ENCODE measurements at places on chromosomes 6 and 20. TPM values are rescaled to one million over a fixed set of nuclear protein-coding genes. Genes with fewer than 3 reads are reported as not detected.

Gene PMEPA1
- total RNA-seq = 14.3 TPM

Gene CBLN4
- not detected for total RNA-seq

Gene BFSP1
- not detected for total RNA-seq

Gene NRSN1
- total RNA-seq = not detected

Gene CRISP2
- not detected for total RNA-seq

GRCh38 chr6:108806665-108807064 lies 41.6 kb upstream of the ARMC2 start:
- H3K4me1 ChIP-seq = no peaks in the 10 kb centered on the region
- no peak overlapping the region for H3K27ac ChIP-seq
- H3K36me3 ChIP-seq = no peaks in the 10 kb centered on the region

DNA sequence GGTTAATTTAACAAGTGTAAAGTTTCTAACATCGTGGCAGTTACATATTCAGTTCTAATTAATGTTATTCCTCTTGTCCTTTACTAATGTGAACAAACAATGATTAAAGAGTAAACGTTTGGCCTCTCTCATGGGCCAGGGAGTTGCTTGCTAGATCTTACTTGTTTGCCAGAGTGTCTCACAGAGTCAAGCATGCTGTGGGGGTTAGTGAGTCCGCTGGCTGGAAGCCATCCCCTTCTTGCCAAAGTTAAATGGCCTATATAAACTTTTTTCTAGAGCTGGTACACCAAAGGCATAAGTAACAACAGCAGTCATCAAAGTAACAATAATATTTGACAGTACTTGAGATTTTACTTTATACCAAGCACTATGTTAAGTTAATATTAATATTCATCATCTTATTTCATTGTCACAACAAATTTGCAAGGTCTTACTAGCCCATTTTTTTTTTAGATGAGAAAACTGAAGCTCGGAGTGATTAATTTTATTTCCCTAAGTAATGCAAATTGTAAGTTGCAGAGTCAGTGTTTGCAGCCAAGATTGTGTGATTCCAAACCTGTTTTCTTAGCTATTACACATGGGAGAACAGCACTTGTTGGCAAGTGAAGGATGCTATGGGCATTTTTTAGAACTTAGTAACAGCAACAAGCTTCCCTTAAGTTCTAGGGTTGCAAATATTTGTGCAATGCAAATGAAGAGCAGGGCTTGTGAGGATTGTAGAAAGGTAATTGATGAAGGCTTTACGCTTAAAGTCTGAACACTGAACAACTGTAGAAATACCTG lies 224.5 kb downstream of the RFPL4B start:
- H3K36me3 ChIP-seq = no peaks in the 10 kb centered on the region
- DNase-seq = no peak
- H3K4me3 ChIP-seq = no peak overlapping the region
- no peaks in the 10 kb centered on the region for H3K27me3 ChIP-seq

- no peak overlapping the region for H3K27ac ChIP-seq
- H3K4me1 ChIP-seq = no peaks in the 10 kb centered on the region
- H3K4me3 ChIP-seq = no peak overlapping the region
Measured at GRCh38 chr6:104126315-104127005, 733.3 kb downstream of the HACE1 start.

GRCh38 chr6:155143578-155144106 lies 120.2 kb upstream of the CLDN20 start:
- no peaks in the 10 kb centered on the region for H3K36me3 ChIP-seq
- H3K27me3 ChIP-seq = no peaks in the 10 kb centered on the region
- H3K4me3 ChIP-seq = peak overlapping the region; percentile 76

DNA sequence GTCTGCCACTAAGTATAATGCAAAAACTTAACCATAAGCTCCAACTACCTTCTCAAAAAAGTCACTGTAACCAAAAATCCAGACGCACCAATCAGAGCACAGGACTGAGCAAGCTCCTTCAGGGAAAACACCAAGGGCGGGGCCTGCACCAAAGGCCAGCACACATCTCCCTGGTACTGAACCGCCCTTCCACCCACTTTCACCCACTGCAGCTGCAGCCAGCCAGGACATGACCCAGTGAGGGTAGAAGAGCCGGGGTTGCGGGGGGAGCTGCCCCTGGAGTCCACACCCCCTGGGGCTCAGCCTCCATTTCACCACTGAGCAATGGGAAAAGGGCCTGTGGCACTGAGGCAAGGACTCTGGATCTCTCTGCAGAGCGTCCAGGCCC lies 54.3 kb downstream of the TAF4 start:
- no peaks in the 10 kb centered on the region for H3K36me3 ChIP-seq
- H3K27me3 ChIP-seq = no peaks in the 10 kb centered on the region
- H3K27ac ChIP-seq = peak overlapping the region; percentile 5
- H3K4me3 ChIP-seq = no peak overlapping the region
- no peak for DNase-seq

DNA sequence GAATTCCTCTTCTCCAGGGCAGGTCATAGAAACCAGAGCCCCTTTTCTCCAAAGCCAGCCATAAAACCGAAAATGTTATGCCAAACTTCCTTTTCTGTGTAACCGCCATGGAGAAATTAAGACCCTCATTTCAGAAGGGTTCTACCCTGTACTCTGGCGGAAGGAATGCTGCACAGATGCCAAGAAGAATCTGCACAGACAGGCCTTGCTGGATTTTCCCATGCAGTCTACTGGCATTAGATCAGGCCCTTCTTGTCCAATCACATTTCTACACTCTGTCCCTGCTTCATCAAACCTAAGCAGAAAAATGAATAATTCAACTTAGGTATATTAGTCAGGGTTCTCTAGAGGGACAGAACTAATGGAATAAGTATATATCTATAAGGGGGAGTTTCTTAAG lies 43.2 kb upstream of the MC3R start:
- peaks cover 10% of the 10 kb centered on the region for H3K36me3 ChIP-seq
- no peak for DNase-seq
- no peak overlapping the region for H3K27ac ChIP-seq
- H3K4me3 ChIP-seq = no peak overlapping the region

GRCh38 chr20:22921595-22922421 lies 113.3 kb upstream of the SSTR4 start:
- H3K4me1 ChIP-seq = no peaks in the 10 kb centered on the region
- H3K27me3 ChIP-seq = peaks cover 6% of the 10 kb centered on the region
- H3K36me3 ChIP-seq = no peaks in the 10 kb centered on the region
- no peak overlapping the region for H3K4me3 ChIP-seq
- no peak for DNase-seq
- no peak overlapping the region for H3K27ac ChIP-seq

DNA sequence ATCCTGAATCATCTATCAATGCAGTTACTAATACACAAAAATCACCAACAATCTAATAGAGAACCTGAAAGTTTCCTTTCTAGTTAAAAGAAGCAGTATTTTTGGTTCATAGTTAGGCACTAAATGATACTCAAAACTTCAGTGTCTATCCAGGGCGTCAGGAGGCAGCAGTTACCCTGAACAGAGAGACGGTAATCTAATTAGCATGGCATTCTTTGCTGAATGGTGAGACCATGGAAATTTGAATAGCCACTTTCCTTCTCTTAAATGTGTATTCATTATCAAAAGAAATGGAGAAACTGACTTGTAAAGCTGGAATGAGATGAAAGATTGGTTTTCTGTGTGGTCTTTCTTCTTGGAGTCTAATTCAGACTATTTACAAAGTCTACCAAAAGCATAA lies 146.6 kb upstream of the BMP5 start:
- H3K4me1 ChIP-seq = no peaks in the 10 kb centered on the region
- no peak overlapping the region for H3K4me3 ChIP-seq
- H3K27me3 ChIP-seq = no peaks in the 10 kb centered on the region
- DNase-seq = no peak
- H3K27ac ChIP-seq = no peak overlapping the region
- H3K36me3 ChIP-seq = no peaks in the 10 kb centered on the region

- no peaks in the 10 kb centered on the region for H3K36me3 ChIP-seq
- no peak overlapping the region for H3K27ac ChIP-seq
- no peak overlapping the region for H3K4me3 ChIP-seq
- H3K27me3 ChIP-seq = peaks cover 9% of the 10 kb centered on the region
- H3K4me1 ChIP-seq = no peaks in the 10 kb centered on the region
- no peak for DNase-seq
Measured at GRCh38 chr6:170021579-170021978, 269.3 kb downstream of the DLL1 start.

DNA sequence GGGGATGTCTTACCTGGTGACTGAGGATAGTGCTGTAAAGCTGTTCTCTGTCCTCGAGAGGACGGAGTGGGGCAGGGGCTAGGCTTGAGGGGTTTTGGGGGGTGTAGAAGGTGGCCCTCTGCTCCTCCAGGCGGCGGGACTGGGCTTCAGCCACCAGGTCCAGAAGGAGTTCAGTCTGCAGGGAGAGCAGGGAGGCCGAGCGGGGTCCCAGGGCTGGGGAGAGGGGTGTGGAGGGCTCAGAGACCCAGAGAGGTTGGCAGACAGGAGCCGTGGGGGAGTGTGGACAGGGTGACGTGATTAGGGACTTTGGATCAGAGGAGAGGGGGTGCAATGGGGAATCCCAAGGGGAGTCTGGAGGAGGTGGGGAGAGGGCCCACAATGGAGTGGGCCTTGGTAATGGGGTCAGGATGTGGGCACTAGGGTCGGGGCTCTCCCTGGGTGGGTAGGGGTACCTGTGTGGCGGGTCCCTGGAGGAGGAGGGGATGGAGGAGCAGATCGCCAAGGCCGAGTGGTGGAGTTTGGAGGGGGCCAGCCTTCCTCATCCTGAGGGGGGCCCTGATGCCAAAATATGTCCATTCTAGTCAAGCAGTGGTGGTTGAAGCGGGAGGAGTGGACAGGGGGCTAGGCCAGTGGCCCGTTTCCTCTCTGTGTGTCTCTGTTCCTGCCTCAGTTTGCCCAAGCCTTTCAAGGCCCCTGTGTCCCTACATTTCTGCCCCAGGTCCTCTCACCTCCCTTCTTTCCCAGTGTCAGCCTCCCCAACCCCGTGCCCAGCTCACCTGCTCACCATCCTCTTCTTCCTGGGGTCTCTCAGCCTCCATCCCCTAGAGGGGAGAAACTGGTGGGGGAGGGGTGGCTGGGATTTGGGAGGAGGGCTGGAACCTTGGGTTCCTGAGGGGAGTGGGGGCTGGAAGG lies 491 bp downstream of the GPSM3 start:
- H3K27ac ChIP-seq = peak overlapping the region; percentile 98
- H3K27me3 ChIP-seq = no peaks in the 10 kb centered on the region
- peak overlapping the region; percentile 97 for H3K4me3 ChIP-seq
- peaks cover 32% of the 10 kb centered on the region for H3K36me3 ChIP-seq

DNA sequence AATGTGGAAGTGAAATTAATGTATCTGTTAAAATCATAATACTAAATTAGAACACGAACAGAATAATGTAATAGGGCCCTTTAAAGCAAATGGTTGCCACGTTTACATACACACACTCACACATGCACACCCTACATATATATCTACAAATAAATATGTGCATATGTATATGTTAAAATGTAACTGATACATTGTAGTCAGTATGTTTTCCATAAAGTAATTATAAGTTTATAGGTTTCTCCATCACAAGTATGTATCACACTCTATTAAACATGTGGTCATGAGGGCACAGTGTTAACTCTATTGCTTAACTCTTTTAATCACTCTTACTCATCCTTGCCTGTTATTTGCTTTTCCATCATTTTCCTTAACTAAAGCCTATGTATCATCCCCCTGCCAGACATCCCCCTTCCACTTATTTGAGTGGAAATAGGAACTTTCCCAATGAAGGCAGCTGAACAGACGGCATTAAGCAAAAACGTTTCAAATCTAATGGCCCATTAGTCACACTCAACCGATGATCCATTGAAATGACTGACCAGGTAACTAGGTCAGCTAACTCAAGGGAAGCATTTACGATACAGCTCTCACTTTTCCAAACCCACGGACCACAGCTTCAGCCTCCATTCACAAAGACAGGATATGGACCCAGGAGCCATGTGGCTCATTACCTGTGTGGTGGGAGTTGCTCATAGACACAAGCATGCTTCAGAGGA lies 89.3 kb downstream of the HAO1 start:
- DNase-seq = no peak
- H3K27ac ChIP-seq = no peak overlapping the region
- H3K36me3 ChIP-seq = no peaks in the 10 kb centered on the region
- H3K4me1 ChIP-seq = no peaks in the 10 kb centered on the region
- H3K4me3 ChIP-seq = no peak overlapping the region

DNA sequence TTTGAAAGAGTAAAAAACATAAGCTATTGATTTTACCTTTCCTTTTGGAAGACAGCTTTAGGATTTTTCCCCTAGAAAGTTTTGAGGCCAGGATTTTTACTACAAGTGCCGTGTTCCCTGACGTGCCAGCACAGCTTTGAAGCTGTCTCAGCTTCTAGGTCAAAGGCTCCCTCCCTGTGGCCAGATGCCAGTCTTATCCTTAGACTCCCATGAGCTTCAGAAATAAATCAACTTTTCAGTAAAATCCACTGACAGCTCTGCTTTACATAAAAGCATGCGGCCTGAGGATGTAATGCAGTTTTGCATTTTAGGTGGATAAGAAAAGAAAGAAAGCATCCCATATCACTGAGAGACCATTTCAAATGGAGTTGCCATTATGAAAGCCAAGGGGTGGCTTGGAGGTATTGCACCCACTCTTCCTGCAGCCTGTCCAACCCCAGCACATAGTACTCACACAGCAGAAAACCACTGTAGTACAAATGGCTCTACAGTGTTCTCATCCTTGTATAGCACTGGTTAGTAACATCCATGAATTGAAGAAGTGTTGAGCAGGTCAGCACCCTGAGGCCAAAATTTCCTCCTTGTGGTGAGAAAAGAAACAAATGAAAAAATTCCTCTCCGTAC lies 15.2 kb upstream of the ATXN1 start:
- DNase-seq = no peak
- H3K27ac ChIP-seq = no peak overlapping the region
- H3K4me3 ChIP-seq = no peak overlapping the region
- peaks cover 3% of the 10 kb centered on the region for H3K4me1 ChIP-seq

DNA sequence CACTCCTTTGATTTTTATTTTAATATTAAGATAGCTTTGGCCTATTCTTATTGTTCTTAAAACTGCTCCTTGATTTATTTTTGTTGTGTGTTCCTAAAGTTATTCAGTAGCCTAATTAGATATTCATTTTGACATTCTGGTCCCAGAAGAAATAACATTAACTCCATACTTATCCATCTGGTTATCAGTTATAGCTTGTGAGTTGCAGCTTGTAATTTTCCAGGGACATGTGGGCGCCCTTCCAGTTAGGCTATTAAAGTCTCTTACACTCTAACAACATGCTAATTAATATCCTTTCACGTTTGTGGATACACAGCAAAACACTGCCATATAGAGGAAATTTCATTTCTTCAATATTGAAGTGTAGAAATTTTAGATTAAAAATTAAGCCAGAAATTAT lies 987.5 kb downstream of the HACE1 start:
- no peak overlapping the region for H3K4me3 ChIP-seq
- no peaks in the 10 kb centered on the region for H3K27me3 ChIP-seq
- no peaks in the 10 kb centered on the region for H3K4me1 ChIP-seq
- no peak overlapping the region for H3K27ac ChIP-seq

DNA sequence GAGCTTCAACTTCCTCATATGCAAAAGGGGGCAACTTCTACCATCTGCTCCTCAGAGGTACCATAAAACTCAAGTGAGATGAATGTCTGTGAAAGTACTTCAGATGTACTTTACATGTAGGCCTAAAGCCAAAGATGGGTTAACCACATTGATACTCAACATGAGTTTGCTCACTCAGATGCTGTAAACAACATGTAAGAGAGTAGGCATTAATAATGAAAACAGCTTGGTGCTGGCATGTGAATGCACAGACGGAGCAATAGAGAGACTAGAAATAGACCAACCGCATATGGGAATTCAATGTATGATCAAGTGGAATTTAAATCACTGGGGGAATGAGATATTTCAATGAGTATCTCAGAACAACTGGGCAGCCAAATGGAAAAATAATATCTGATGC lies 143.8 kb upstream of the CDYL start:
- H3K36me3 ChIP-seq = peaks cover 2% of the 10 kb centered on the region
- no peak for DNase-seq
- no peak overlapping the region for H3K27ac ChIP-seq
- H3K27me3 ChIP-seq = peaks cover 3% of the 10 kb centered on the region
- H3K4me1 ChIP-seq = no peaks in the 10 kb centered on the region
- H3K4me3 ChIP-seq = no peak overlapping the region

Data from naive thymus-derived CD8-positive, alpha-beta T cell (primary cell).